Thoracic aorta (tissue), 2 donors: ENCODE measurements at places on chromosomes 6 and 20.

- no peak for DNase-seq
Observed at GRCh38 chr6:107698146-107698545, 126.0 kb downstream of the SCML4 start.

DNA sequence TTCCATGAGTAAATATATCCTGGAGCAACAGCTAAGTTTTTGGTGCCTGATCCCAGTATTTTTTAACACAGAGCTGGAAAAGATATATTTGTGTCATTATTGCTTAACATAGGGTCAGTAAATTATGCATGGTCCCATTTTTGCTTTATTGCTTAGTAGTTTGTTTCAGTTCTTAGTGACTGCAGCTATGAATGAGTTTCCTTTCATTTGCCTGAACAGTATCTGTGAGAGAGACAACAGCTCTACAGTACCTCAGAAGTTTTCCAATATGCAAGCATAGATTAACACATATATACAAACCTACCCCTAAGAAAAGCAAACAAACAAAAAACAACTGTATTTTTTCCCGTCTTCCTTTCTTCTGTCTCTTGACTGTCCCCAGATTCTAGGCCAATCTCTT is 160.3 kb downstream of the MEI4 start:
- no peak for DNase-seq

DNA sequence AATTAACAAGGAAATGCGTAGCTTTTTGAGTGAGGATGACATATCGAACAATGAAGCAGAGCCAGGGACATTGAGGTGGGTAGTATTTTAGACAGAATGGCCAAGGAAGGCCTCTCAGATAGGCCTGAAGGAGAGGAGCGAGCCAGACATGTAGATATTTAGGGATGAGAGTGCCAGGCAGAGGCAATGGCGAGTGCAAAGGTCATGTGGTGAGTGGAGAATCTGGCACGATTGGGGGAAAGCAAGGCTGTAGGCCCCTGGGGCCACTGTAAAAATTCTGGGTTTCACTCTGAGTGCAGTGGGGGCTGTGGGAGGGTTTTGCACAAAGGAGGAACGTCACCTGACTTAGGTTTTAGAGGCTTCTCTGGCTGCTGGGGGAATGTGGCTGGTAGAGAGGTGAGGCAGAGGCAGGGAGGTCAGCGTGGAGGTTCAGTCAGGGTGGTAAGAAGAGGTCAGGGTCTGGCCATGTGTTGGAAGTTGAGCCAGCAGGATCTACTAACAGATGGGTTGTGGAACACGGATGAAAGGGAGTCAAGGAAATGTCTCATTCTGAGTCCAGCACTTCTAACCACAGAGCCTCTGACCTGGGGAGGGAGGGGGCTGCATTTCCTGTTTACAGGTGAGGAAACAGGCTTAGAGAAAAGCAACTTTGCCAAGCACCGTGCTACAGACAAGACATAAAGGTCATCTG is 11.3 kb downstream of the SIRPA start:
- no peak for DNase-seq

DNA sequence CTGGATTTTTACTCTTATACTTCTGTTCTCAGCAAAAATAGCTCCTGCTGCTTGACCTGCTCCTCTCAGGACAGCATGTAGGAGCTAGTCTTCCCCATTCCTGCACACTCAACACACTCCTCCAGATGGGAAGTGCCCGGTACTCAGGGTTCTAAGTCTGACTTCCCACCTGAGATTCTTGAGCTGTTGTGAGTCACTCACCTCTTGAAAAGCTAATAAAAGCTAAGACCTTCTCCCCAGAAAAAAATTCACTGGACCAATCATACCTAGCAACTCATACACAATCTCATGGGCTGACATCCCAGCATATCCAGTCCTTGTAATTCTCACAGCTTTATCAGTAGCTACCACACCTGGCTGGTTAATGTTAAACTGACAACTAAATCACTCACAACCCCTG is 53.5 kb downstream of the TRPC4AP start:
- no peak for DNase-seq

DNA sequence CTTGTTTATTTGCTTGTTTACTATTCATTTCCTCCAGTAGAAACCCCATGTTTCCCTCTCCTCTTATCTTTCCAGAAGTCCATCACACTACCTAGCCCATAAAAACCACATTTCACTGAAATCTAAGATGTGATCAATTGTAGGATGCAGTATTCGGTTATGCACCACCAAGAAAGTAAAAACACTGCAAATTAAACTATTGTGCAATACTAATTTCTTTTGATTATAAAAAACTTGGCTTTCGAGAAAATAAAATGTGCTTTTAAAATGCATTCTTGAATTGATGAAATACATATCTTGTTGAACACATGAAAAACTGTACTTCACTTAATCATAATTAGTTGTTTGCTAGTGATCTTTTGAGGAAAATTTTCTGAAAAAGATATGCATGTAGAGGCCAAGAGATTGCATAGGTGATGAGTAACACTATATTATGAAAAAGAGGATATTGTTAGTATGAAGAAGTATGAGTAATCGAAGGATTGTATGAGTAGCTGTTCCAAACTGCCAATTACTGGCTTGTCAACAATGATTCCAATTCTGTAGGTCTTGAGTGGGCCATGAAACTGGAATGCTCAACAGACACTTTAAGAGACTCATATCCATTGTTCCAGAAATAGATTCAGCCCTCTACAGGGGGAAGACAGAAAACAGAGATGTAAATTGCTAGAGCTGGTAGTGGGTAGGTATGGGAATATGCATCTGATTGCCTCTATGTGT is 79.7 kb downstream of the RNF217 start:
- DNase-seq: no peak

- no peak for DNase-seq
Observed at GRCh38 chr6:12200015-12200564, 90.1 kb upstream of the EDN1 start.

DNA sequence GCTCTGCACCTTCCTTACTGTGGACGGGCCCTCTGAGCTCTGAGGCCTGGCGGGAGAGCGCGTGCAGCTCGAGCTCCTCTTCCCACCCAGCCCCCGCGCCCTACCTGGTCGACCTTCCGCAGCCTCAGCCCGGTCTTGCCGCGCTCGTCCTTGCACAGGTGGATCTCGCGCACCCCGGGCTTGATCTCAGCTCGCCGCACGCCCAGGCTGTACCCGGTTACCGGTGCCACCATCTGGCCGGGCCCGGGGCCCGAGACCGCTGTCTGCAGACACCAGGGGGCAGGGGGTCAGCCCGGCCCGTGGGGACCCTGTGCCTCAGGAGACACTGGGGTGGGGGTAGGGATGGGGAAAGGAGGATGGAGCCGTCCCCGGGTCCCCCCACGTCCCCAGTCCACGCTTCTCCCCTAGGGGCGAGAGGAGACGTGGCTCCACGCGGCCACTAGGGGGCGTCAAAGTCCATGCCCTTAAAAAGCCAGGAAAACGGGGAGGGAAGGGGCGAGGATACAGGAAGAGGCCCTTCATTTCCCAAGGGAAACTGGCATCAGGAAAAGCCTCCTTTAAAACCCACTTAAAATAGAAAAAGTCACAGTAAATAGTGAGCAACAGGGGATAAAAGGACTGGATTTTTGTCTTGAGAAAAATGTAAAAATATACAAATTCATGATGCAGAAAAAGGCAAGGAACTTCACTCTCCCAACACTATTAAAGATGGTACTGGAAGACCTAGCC is 15.5 kb downstream of the SDCBP2 start:
- DNase-seq: peak; percentile 38

- DNase-seq: peak; percentile 4
Observed at GRCh38 chr6:106163966-106164877, 78.1 kb downstream of the PRDM1 start.

- DNase-seq: no peak
Observed at GRCh38 chr6:123226398-123226797, 230.4 kb downstream of the CLVS2 start.

- no peak for DNase-seq
Observed at GRCh38 chr20:15364781-15365180, 1027.4 kb upstream of the FLRT3 start.

GRCh38 chr20:13373400-13373799 is 152.3 kb downstream of the ISM1 start:
- no peak for DNase-seq

- no peak for DNase-seq
Observed at GRCh38 chr20:37081717-37082289, 14.0 kb downstream of the RBL1 start.

DNA sequence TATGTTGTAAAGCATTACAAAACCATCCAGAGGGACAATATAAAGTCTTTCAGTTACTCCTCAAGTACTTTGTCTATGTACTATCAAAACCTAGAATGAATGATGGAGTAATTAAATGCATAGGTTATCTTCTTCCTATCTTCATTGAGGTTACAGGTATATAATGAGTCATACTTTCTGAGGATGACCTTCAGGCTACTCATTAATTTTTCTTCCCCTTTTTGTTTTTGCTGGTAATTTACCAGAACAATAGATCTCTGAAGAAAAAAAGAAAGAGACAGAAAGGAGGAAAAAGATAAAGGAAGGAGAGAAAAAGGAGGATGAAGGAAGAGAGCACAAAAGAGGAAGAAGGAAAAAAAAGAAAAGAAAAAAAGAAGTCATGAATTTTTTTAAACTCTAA is 398.4 kb downstream of the TBC1D32 start:
- no peak for DNase-seq

DNA sequence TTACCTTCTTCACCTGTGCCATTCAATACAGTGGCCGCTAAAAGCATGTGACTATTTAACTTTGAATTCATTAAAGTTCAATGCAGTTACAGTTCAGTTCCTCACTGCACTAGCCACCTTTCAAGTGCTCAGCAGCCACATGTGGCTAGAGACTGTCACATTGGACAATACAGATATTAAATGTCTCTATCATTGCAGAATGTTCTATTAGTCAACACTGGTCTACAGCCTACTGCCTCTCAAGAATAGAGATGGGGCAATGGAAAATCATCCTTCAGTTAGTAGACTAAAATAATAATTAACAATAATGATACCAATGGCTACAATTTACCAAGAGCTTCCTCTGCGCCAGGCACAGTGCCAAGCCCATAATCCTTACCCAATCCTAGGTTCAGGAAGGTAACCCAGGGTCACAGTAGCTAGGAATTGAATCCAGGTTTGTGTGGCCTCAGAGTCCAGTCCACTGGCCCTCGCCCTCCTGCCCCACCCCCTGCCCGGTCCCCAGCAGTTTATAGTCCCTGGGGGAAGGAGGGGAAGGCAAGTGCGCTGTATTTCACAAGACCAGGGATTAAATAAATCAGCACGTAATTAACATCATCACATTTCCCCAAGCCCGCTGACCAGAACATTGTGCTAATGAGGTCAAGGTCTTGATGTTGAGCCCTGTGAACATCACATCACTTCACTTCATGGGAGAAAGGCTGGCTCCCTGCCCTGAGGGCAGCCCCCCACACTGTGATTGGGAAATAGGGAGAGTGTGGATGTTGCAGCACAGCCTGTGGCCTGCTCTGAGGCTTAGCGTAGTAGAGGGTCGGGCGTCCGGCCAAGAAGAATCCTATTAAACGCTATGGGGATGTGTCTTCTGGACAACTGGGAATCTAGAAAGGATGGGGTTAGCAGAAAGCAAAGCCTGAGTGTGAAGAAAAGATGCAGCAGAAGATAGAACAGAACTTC is 147.2 kb downstream of the VEGFA start:
- no peak for DNase-seq

DNA sequence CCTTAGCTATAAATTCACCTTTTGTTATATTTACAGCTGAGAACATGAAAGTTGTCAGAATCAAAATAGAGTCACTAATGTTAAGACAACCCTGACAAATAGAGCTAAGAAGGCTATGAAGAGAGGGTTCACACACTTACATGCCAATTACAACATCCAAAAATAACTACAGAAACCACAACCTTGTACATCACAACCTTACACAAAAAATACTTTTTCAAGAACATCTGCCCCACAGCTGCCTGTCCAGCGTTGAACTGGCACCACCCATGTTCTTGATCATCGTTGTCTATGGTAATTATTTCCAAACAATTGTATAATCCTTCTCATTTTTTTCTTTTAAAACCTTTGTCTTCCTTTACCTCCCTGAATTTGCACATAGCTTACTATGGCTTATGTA is 231.2 kb upstream of the FKBP1C start:
- DNase-seq: no peak

DNA sequence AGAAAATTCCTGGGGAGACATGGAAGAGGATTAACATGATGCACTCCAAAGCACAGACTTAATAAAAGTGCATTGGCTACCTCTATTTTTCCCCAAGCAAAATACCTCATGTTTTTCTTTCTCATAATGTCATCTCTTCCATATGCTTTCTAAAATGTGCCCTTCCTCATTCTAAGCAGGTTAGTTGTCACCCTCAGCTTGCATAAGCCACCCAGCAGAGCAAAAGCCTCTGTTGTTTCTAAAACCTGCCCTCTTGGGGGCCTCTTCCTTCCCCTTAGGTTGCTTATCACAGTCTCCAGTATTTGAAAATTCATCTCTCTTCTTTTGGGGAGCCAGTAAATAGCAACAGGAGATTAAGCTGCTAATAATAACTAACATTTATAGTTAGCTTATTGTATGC is 183.6 kb upstream of the FLRT3 start:
- no peak for DNase-seq

- no peak for DNase-seq
Observed at GRCh38 chr6:116631379-116631990, 15.2 kb downstream of the RSPH4A start.
